Keratinocyte (primary cell): ENCODE measurements at places on chromosomes 5 and 9. TPM values are rescaled to one million over a fixed set of nuclear protein-coding genes. Genes with fewer than 3 reads are reported as not detected.

SPDL1 gene
- 9.6 to 24.6 TPM (median 20.8 TPM) in 3 replicates for polyA plus RNA-seq

- no peak for DNase-seq
Observed at GRCh38 chr5:156815988-156816599, 34.0 kb upstream of the PPP1R2B start.

DNA sequence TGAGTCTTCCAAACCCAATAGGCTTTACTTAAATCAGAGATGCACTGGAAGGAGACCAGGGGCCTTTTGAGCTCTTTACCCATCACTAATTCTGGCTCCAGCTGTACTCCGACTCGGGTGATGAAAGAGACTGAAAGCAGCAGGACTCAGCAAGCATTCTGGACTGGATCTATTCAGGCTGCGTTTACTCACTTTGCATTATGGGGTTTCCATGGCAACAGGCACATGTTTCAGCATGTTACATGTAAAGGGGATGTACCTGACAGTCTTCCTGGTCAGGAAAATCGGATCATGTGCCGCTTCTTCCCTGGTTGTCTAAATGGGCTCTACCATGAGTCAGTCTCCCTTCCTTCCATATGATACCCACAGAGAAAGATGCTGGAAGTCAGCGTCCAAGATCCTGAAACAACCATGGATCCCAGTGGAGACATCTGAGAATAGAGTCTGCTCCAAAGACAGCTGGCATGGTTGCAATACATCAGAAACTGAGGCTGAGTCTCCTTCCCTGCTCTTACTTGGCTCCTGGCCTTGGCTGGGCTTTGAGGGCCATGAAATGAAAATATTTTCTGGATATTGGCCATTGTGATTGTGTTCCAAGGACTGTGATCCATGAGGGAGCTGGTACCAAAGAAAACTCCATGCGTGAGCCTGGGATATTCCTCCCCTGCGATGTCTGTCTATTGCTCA is 102.5 kb upstream of the TNC start:
- peak; percentile 82 for DNase-seq

DNA sequence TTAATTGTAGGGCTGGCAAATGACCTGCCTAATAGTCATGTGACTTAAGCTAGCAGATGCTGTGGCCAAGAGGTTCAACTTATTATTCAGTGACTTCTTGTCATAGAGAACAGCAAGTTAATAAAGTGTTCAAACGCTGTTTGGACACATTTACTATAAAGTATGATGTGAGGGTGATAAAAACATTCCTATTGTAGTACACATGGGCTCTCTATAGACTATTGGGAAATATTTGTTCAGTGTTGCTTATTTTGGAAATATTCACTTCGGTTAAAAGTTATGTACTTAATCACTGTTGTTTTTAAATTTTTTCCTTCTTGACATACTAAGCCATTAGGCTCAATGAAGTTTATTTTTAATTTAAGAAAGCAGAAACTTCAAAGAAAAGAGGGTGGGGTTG is 345.0 kb downstream of the NNT start:
- DNase-seq, result no peak

DNA sequence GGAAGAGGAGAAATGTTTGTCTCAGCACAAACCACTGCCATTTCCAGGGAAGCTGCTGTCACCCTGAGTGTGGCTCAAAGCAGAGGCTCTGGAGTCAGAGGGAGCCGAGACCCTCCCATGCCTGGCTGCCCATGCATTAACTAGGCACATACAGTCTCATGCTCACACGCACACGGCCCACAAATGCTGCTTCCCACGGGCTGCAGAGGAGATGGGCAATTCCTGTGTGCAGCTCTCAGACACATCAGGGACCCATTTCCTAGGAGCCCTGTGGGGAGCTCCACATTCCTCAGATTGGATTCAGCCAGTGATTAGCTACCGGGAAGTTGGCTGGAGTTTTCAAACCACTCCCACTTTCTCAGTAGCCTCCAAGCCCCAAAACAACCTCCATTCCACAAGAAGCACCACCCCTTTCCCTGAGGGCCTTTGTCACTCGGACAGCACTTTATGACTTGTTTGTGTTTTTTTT is 9.1 kb upstream of the PTGES start:
- no peak for DNase-seq

DNA sequence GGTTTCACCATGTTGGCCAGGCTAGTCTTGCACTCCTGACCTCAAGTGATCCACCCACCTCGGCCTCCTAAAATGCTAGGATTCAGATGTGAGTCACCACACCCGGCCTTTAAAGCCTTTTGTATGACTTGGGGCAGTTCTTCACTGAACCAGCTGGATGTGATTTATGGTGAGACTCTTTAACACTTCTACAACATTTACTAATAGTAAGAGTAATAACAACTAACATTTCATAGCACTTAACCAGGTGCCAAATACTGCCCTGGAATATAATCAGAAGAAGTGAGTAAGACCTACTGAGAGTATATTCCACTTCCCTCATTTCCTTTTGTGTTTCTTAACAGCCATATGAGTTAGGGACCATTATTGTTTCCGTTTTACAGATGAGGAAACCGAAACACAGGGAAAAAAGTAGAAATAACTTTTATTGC is 10.0 kb downstream of the ZSWIM6 start:
- DNase-seq, result peak; percentile 33

DNA sequence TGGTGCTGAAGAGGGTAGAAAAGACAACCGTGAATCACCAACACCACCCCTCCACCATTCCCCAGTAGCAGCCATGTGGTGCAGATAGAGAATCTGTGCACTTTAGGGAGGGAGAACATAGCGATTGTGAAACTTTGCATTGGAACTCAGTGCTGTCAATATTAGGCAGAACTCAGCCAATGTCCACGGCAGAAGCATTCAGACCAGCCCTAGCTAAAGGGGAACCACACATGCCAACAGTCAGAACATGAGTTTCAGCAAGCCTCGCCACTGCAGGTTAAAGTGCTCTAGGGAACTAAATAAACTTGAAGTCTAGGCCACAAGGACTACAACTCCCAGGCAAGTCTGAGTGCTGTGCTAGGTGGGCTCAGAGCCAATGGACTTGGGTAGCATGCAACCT is 38.5 kb upstream of the DEPDC1B start:
- no peak for DNase-seq

- no peak for DNase-seq
Observed at GRCh38 chr9:77649109-77649812, 1.1 kb upstream of the GNA14 start.

SLC28A3 gene
- polyA plus RNA-seq, result 1.1 to 4.9 TPM (median 2.4 TPM) in 3 replicates

DNA sequence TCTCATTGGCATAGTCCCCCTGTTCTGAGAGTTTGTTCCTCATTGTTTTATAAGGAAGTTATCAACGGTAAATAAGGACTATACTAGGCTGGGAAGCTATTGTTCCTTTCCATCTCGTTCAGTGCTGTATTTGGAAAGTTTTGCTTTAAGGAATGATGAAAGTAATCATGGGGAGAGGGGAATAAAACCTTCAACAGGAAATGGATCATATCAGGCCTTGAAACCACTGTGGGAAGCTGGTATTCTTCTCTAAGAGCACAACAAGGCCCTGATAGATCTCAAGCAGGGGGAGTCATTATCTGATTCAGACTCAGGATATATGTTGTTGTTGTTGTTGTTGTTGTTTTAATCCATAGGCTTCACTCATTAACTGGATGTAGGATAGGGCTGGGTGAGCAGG is 474.5 kb downstream of the ENC1 start:
- DNase-seq, result no peak

- no peak for DNase-seq
Observed at GRCh38 chr5:125100342-125100741, 353.9 kb upstream of the ZNF608 start.

IL5 gene
- not detected in 3 replicates for polyA plus RNA-seq

DNA sequence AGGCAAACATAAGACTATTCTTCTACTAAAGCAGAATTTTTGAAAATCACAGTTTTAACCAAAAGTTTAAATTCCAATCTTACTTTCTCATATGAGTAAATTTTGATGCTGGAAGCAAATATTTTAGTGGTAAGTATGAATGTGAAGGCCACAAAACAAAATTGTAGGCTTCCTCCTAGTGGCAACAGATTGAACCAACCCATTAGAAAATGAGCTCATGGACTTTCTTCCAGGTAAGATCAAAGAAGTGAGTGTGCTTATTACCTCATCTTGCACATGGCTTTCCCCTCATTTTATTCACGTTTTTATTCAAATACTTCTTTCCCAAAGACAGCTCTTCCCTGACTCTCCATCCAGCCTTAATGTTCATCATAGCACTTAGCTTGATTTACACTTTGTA is 16.5 kb upstream of the RLN2 start:
- DNase-seq, result no peak

GRCh38 chr9:93306579-93307091 is 122.7 kb downstream of the WNK2 start:
- DNase-seq, result no peak

DNA sequence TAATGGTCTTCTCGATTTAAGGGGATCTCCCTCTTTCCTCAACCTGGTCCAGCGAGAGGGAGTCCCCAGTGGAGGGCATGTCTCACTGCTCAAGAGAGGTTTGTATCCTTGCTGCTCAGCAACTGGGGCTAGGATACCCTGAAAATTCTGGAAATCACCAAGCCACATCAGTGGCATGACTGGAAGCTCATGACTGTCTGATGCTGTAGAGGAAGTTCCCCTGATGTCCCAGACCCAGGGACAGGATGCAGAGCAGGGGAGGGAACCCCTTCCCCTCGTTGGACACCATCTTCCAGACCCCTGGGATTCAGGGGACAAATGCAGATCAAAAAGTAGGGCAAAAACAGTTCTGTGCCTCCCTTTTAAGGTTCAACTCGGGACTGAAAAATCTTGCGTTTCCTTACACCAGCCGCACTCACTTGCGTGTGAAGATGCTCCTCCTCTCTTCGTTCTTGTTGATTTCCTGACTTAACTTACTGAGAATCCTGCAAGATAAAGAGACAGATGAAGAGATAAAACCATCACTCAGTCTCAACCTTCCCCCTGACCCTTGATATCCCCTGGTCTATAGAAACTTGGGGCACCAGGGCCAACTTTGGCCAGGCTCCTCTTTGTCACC is 22.1 kb downstream of the LCP2 start:
- DNase-seq, result no peak
